ENCODE measurements at places on chromosomes 4 and X.
A peak's percentile ranks its signal among the peaks of the same experiment; 100 is the strongest.

DNA sequence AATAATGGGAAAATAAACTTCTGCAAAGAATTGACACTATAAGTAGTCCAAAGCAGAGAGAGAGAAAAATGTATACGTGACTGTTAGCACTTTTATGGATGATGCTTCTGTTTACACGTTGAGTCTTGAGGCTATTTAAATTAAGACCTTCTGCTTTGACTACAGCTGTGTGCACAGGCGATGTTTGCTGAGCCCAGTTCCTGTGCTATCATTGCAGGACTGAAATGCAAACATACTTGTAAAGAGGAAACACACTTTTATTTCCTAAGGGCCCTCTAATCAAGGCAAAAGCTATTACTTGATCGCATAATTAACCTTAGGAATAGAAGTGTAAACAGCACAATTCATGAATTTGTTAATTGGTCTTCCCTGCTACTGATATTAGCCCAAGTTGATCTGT lies 226.9 kb downstream of the FBXW7 start:
- DNase-seq, result no peak

DNA sequence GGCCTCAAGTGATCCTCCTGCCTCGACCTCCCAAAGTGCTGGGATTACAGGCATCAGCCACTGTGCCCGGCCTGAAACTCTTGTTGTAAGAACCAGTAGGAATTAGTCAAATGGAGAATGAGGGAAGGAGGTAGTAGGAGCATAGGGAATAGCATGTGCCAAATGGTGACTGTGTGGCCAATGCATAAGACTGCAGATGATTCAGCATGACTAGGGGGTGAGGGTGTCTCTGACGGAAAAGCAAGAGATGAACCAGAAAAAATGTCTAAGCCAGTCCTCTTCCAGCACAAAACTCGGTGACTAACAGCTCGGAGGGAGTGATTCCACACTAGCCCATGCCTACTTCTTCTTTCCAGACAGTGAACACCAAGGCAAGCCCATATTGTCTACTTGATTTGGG lies 58.2 kb upstream of the DUSP21 start:
- DNase-seq, result peak; percentile 48

DNA sequence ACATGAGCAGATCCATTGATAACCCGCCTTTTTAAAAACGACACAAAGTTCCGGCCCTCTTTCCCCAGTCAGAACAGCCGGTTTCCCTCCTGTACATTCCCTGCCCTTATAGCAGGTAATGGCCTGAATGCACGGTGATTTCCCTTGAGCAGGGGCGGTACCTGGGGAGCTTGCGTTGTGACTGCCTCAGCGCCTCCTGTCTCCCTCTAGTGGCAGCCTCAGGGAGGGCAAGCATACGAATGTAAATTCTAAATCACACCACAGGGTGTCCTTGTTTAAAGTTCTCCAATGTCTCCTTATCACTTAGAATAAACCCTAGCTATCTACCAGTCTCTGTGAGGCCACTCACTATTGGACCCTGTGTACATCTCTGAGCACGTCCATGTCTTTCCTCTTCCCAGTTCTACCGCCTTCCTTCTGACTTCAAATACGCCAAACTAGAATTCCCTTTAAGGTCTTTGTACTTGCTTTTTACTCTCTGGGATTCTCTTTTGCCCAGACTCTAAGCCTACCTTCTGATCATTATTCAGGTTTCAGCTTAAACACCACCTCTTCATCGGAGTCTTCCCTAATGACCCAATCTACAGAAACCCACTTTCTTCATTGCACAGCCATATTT lies 18.4 kb upstream of the LDB2 start:
- no peak for DNase-seq

GRCh38 chr4:8756816-8757215 lies 114.8 kb downstream of the HMX1 start:
- DNase-seq, result no peak

DNA sequence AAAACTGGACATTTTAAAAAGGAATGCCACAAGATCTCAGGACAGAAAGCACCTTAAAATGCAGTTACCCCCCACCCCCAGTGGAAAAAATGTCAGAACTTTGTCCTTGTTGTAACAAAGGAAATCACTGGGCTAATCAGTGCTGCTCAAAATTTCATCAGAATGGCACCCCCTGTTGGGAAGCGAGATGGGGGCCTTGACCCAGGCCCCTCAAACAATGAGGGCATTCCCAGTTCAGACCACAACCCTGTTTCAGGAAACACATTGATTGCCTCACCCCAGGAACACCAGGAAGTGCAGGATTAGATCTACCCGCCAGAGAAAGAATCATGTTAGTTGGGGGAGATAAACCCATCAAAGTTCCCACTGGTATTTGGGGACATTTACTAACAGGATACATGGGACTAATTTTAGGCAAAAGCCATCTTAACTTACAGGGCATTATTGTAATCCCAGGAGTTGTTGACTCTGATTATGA lies 16.4 kb downstream of the SPIN2B start:
- DNase-seq, result no peak

DNA sequence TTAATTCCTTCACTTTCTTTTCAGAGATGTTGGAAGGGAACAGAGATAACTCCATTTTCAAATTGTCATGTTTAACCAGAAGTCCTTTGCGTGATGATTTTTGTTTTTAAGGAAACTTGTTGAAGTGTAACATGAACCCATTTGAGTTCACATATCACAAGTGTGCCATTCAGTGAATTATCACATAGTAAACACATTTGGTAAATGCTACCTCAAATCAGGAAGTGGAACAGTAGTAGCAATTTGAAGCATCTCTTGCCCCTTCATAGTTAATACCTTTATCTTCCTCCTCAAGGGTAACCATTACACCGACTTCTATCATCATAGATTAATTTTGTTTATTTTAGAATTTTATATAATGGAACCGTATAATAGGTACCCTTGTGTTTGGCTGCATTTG lies 35.8 kb downstream of the KDM6A start:
- no peak for DNase-seq

Measured in AG09309 (cell line).